ENCODE measurements at places on chromosomes 7 and 10. TPM values are rescaled to one million over a fixed set of nuclear protein-coding genes. Genes with fewer than 3 reads are reported as not detected.

DNA sequence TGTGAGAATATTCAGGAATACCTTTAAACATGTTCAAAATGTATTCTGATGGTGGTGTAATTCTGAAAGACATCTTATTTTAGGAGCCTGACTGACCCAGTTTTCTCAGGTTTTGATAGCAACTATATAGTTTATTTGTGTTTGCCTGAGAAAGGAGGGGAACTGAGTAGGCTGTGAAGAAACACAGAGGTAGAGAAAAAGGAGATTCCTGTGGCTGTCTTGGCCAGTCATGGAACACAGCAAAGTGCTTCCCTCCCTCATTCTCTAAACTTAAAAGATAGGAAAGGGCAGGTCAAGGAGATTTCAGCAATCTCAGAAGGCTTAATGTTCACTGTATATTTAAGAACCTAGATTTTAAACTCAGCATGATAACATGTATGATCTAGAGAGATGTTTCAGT is 43.5 kb downstream of the ZMYND11 start:
- no peak for DNase-seq

DNA sequence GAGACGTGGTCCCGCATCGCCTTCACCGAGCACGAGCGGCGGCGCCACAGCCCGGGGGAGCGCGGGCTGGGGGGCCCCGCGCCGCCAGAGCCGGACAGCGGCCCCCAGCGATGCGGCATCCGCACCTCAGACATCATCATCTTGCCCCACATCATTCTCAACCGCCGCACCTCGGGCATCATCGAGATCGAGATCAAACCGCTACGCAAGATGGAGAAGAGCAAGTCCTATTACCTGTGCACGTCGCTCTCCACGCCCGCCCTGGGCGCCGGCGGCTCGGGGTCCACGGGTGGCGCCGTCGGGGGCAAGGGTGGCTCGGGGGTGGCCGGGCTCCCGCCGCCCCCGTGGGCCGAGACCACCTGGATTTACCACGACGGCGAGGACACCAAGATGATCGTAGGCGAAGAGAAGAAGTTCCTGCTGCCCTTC is 737 bp downstream of the CNNM2 start:
- no peak for DNase-seq

- DNase-seq: peak; percentile 11
Measured at GRCh38 chr7:1694611-1695511, 24.8 kb downstream of the ELFN1 start.

GSDME gene
- 36.9 TPM for total RNA-seq

GRCh38 chr10:43119416-43120115 is 18.7 kb upstream of the CSGALNACT2 start:
- DNase-seq: no peak

GRCh38 chr7:33336820-33337219 is 207.5 kb downstream of the BBS9 start:
- DNase-seq: no peak

C10orf105 gene
- 0.56 TPM for total RNA-seq

- DNase-seq: no peak
Measured at GRCh38 chr10:29104661-29105399, 184.0 kb upstream of the LYZL1 start.

- no peak for DNase-seq
Measured at GRCh38 chr7:134645478-134645877, 1.2 kb upstream of the BPGM start.

CPA2 gene
- 0.88 TPM for total RNA-seq

SPAM1 gene
- total RNA-seq: not detected

- no peak for DNase-seq
Measured at GRCh38 chr7:122521767-122522166, 177.2 kb downstream of the RNF133 start.

GRCh38 chr10:95818668-95819067 is 62.7 kb downstream of the ENTPD1 start:
- no peak for DNase-seq

CCAR1 gene
- 46.1 TPM for total RNA-seq

HBP1 gene
- 92.2 TPM for total RNA-seq

DNA sequence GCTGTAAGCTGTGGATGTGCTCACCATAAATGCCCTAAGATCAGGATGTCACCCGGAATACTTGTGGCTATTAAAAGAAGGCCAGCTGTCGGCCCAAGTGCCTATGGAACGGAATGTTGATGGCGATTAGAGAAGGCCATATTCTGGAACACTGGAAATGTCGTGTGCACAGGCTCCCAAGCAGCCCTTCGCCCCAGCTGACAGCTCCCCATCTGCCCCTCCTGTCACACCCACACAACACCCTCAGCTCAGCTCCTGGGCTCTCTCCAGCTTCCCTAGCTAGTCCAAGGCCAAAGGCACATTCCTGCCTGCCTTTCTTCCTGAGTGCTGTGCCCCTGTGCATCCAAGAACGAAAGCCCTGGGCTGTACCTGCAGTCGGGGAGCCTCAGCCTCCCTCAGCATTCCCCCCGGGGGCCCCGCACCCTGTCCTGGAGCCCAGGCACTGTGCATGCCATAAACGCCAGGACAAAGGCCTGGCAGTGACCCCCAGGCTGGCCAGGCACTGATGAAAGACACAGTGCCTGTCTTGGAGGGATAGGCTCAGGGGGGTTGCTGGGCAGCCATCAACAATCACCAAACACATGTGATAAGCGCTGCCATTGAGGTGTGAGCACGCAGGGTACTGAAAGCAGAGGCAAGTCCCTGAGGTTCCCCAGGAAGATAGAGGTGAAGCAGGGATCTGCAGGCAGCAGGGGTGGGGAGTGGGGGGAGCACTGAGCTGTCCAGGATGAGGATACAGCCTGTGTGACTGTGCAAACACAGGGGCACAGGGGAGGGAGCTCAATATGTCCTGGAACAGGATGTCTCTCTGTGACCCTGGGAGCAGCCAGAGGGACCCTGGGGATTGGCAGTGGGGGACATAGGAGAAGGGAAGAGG is 3.7 kb upstream of the LDB3 start:
- no peak for DNase-seq

- DNase-seq: no peak
Measured at GRCh38 chr7:36275735-36276284, 113.9 kb upstream of the ANLN start.

DNA sequence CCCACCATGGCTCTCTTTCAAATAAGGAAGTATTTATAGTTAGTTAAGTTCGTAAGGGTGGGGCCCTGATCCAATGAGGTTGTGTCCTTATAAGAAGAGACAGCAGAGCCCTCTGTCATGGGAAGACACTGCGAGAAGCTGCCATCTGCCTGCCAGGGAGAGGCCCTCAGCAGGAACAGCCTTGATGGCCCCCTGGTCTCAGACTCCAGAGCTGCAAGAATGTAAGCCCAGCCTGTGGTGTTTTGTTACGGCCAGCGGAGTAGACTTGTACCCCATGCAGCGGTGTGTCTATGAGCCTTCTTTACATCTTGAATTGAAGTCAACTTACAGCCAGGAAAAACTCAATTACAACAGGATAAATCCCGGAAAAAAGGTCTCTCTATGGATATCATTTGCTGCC is 14.3 kb upstream of the LARP4B start:
- DNase-seq: no peak

DNA sequence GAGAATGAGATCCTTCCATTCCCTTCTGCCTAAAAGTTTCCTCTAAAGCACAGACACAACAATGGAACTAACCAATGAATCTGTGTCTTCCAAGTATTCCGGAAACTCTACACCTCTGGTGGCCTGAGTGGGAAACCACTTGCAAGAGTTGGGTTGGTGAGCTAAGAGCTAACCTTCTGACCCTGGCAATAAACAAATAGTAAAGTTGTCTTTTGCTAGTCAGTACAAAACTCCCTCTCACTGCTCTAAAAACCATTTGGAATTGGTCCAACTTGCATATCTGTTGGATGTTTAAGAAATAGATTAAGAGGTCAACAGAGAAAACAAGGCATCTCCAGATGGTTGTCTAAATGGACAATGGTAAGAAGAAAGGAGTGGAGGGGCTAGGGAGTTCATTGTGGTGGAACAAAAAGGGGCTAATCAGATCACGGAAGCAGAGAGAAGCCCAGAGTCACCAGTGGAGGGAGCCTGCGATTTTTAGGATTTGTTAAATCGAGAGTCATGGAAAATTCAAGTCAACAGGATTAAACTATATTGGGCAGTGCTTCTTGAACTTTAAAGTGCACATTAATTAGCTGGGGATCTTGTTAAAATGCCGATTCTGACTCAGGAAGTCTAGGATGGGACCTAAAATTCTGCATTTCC is 192.3 kb downstream of the EVX1 start:
- no peak for DNase-seq

- DNase-seq: peak; percentile 45
Measured at GRCh38 chr10:72272689-72273409, 875 bp upstream of the DDIT4 start.

- no peak for DNase-seq
Measured at GRCh38 chr10:88066319-88066718, 202.9 kb downstream of the PTEN start.

DNA sequence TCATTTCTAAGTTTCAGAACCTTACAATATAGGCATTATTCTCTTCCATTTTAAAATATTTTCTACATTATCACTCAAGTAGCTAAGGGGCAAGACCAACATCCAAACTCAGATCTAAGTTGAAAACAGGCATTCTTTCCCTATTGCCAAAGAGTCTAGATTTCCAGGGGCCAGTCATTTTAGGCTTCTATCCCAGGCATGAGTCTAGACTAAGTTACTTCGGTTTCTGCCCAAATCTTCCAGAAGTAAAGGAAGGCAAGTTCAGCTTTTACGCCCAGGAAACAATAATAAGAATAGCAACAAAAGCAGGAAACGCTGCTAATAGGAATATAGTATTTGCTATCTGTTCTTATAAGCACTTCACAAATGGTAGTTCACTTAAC is 189.9 kb downstream of the DGKI start:
- DNase-seq: no peak

CHN2 gene
- total RNA-seq: 14.2 TPM

DNA sequence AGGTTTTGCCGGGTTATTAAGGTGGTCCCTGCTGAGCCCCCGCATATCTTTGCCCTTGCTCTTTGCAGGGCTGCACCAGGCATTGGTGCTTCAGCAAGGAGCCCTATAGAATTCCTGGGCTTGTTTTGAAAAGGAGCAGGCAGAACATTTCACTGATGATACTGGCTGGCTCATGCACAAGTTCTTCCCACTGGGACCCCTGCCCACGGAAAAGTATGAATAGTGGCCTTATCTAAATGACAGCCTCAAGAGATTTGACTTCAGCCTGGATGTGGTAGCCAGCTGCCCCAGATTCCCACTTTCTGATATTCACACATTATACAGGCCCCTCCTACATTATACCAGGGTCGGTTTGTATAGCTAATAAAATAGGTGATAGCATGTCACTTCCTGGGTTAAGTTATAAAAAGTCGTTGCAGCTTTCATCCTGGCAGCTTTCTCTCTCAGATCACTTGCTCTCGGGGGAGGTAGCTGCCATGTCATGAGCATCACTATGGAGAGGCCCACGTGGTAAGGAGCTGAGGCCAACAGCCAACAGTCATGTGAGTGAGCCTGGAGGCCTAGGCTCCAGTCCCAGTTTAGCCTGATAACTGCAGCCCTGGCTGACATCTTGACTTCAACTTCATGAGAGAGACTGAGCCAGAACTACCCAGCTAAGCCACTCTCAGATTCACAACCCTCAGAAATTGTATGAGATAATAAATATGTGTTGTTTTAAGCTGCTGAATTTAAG is 16.8 kb upstream of the CRTAC1 start:
- DNase-seq: no peak

DNA sequence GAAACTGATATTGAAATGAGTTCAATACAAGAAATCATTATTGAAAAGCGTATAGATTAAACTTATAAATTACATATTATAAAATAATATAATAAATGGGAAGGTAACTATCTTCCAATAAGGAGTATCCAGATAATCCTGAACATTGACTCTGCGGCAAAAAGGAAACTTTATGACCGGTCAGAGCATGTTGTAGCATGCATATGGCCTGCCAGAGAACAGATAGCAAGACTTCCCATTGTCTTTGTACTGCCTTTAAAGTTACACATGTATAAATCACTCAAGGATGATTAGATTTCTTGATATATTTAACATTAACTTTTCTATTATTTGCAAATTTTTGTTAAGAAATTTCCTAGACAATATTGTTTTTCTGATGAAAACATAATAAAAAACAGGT is 56.2 kb upstream of the ETV1 start:
- DNase-seq: no peak

DNA sequence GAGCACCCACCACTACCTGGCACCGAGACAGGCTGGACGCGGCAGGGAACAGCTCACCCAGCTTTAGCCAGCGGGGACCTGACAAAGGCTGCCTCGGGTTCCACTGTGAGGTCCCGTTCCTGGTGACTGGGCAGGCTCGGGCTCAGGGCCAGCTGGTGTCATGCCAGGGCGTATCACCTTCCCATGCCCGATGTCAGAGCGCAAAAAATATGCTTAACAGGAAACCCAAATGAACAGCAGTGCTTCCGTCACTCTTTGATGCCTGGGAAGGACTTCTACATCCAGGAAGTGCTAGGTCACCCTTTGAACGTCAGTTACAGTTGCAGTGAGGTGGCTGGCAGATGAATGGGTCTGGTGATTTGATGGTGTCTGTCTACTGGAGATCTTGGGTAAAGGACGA is 106.0 kb downstream of the ADARB2 start:
- DNase-seq: no peak

DNA sequence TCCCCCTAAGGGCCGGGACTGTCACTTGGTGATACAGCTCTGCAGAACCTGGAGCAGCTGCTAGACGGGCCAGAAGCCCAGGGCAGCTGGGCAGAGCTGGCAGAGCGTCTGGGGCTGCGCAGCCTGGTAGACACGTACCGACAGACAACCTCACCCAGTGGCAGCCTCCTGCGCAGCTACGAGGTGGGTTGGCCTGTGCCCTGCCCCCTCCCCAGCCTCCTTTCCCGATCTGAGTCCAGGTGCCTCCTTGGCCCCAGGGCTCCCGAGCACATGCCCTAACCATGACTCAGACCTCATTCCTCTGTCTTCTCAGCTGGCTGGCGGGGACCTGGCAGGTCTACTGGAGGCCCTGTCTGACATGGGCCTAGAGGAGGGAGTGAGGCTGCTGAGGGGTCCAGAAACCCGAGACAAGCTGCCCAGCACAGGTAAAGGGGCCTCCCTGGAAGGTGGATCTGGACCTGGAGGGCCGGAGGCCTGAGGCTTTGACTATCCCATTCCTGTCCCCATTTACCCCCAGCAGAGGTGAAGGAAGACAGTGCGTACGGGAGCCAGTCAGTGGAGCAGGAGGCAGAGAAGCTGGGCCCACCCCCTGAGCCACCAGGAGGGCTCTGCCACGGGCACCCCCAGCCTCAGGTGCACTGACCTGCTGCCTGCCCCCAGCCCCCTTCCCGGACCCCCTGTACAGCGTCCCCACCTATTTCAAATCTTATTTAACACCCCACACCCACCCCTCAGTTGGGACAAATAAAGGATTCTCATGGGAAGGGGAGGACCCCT is 6.4 kb downstream of the NFKB2 start:
- no peak for DNase-seq

CYP2C8 gene
- 0.46 TPM for total RNA-seq

- DNase-seq: no peak
Measured at GRCh38 chr10:3682745-3683144, 102.3 kb downstream of the KLF6 start.

CNTNAP2 gene
- 1.1 TPM for total RNA-seq

- no peak for DNase-seq
Measured at GRCh38 chr10:121461307-121461706, 136.9 kb downstream of the FGFR2 start.

BRAF gene
- total RNA-seq: 35.7 TPM
